ENCODE measurements at places on chromosomes 4 and X.

DNA sequence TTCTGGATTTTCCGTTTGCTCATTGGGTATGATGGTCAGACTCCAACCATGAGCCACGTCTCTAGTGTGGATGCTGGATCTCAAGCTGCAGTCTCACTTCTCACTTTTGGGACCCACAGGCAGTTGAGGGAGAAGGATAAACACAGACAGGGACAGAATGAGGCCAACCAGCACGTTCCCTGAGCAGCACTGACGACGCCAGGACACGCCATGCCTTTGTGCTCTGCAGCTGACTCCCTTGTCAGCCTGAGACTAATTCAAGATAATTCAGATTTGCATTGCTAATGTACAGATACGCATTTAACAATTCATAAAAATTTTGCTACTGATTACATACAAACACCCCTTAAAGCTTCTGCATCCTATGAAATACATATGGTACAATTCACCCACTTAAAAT is 106.5 kb downstream of the FAM193A start:
- DNase-seq, result no peak

DNA sequence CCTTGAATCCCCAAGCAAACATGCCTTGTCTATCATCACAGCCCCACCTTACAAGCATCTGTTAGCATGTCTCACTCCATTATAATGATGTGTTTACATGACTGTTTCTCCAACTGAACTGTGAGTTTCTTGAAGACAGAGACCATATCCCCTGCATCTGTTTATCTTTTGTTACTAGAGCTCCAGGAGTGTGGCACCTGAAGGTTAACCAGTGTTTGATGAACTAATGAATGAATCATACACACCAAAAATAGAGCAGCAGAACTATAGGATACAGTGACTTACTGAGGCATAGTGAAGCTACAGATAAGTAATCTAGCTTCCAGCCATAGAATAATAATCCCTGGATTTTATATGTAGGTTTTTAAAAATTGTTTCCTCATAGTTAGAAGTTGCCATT is 331.0 kb downstream of the PCDH7 start:
- DNase-seq, result no peak

GRCh38 chr4:40303751-40304150 is 31.4 kb upstream of the CHRNA9 start:
- DNase-seq, result no peak

- DNase-seq, result no peak
Measured at GRCh38 chr4:160235285-160235684, 1132.4 kb downstream of the RAPGEF2 start.

GRCh38 chrX:15976396-15976795 is 121.8 kb upstream of the AP1S2 start:
- no peak for DNase-seq

DNA sequence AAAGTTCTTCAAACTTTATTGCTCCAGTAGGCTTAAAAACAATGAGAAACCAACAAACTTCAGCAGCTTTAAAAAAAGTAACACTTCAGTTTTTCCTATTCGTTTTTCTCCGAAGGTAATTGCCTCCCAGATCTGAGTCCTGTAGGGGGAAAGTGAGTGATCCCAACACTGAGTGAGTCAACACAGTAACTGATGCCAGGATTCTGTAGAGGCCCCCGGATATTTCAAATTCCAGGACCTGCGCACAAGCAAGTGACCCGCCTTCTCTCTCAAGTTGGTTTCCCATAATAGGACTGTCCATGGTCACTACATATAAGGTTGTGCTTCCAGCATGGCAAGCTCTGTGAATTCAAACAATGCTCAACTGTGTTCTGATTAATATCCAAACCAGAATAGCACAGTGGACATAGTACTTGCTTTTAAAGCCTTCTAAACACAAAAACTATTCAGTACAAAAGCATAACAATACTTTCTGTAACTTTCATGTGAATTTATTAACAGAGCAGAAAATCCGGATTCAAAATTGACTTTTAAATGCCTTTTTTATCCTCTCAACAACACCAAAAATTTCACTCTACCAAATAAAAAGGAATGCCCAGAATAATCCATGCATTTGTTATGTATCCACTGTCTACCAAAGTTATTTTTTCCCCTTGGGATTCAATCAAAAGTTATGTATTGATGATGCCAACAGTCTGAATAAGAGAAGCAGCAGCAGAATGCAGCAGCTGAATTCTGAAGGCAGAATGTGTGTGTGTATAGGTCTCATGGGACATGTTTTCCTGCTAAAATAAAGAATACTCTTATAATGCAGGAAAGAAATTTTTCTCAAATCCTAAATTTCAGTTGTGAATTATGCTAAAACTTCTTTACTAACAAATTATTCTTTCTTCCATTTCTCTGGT is at the start of gene DMD:
DMD (minus strand) TSS at position 194 of the 905 bp plus-strand sequence. CDS start 237 bp downstream, outside the sequence.
- no peak for DNase-seq

DNA sequence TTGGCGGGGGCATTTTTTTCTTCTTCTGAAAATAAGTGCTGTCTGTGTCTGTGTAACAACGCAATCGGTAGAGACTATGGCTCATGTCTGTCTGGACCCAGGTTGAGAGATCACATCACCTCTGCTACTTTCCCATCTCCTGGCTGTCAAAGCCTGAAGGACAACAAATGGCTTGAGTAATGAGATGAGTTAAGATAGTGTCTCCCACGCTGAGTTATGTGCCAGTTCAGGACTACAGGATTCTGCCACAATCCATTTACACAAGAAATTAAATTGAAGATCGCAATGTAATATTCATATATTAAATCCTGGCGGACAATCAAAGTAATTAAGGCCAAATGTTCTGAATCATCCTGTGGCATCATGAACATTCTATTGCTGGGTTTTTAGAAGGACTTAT is 16.5 kb upstream of the ARHGAP36 start:
- no peak for DNase-seq

DNA sequence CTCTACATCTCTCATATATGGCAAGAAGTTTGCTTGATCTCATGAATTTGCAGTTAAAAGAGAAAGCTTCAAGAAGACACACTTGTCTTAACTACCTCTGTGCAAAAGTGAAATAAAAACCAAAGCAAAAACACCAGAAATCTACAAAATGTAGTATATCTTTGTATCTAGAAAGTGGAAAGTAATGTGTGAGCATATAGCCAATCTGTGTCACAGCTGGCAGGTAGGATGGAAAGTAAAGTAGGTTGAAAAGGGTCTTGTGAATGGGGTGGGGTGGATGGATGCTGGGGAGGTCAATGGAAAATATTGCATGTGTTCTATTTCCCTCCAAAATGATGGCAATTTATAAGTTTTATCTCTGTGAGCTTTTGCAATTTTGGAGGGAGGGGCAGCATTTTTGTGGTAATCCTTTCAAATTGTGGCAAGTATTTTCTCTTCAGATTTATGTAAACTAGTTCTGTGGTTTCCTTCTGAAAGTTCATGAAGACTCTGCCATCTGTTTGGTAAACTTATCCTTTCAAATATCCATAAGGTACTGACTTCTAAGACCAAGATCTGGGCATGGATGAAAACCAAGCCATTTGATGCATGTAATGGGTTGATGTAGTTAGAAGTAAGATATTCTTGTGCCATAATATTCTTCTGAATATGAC is 215.9 kb upstream of the GIMD1 start:
- DNase-seq, result no peak

GRCh38 chr4:185576314-185576961 is 41.1 kb upstream of the PDLIM3 start:
- no peak for DNase-seq

DNA sequence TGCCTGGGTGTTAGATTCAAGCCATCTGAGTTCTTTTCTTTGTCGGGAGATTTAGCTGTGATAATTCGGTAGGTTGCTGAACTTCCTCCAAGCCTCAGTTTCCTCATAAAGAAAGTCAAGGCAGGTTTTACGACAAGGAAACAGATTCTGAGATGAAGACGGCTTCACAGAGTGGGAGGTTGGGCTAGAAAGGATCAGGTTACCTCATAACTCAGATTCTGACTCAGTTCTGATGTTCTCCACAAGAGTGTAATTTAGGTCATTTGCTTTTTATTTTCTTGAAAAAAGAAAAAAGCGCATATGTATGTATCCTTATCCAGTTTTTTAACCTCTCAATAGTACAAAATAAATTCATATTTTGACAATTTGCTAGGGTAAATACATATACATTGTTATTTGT is 47.2 kb upstream of the ELOVL6 start:
- no peak for DNase-seq

GRCh38 chr4:111712093-111712677 is 433.1 kb upstream of the FAM241A start:
- no peak for DNase-seq

DNA sequence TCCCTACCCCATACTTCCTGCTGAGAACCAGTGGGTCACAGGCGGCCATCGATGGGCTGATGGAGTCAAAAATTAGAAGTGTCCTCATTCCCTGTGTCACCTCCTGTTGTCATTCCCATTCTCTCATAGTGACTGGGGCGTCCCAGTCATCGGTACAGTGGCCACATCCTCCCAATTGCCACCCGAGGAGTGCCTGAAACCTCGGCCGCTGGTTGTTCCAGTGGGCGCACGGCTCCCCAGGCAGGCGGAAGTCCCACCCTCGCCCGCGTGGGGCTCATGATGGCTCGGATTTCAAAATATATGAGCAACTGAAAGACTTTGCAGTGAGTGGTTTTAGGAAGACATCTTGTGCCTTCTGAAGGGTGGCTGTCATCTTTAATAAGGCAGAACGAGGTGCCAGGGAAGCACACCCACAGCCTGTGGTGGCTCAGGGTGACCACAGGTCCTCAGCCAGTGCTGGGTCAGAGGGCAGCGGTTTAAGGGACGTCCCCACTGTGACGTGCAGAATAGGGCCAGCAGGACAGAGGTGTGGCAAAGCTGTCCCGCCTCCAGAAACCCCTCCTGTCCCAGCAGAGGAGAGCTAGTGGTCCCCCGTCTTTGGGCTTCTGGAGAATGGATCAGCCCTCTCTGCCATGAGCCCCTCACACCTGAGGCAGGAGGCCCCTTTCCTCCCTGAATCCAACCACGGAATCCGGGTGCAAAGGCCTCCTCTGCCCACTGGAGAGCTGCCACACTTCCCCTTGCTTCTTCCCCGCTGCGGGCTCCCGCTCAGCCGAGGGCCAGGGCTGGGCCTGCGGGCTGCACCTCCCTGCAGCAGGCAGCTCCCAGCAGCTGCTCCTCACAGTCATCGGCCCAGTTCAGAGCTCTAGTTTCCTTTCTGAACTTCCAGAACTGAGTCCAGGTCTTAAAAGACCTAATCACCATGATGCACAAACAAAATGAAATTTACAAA is 90.4 kb downstream of the ABLIM2 start:
- no peak for DNase-seq

DNA sequence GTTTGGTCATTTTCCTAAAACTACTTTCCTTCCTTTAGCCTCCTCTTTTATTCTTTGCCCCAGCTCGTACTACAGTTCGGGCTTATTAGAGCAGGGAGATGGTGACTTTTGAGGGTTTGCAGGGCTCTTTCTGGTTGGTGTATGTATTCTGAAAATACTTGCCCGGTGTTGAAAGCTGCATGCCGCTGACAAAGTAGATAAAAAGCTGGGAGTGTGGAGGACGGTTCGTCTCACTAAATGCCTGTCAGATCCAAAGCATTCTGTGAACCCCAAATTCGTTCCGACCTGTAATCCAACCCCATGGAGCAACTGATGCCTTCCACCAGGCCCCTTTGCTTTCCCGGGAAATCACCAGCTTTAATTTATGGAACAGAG is 19.2 kb downstream of the TRIM2 start:
- DNase-seq, result peak; percentile 67

DNA sequence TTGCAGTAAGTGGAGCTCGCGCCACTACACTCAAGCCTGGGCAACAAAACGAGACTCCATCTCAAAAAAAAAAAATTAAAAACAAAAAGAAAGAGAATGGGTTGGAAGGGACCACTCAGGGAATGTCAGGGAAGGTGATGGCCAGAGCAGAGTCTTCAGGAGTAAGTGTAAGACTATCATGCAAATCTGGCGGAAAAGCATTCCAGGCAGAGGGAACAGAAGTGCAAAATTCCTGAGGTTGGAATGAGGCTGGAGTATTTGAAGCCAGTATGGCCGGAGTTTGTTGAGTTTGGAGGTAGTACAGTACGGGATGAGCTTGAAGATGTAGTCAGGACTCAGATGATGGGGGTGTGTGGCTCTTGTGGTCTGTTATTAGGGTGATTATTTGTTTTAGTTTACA is 7.4 kb downstream of the GALNT7 start:
- DNase-seq, result no peak

DNA sequence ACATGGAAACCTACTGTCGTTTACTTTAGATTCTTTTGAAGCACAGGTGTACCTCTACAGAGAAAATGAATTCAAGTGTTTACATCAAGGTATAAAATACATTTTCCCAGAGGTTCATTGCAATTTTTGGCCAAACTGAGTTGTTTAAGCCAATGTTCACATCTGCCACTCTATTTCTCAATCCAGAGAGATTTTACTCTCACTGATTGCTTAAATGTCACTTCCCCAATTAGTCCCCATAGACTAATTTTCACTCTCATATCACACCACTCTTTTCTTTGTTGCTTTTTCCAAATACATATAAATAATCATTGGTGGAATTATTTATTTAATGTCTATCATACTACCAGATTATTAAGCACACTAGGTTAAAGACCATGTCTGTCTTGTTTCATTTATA is 271.8 kb downstream of the PPP3CA start:
- DNase-seq, result no peak

GRCh38 chrX:153971450-153972367 is at the start of gene HCFC1:
Gene HCFC1 (minus strand): TSS chrX:153971818. CDS start chrX:153970840, 978 bp downstream.
- DNase-seq, result peak; percentile 96

- no peak for DNase-seq
Measured at GRCh38 chr4:15381806-15382338, 46.0 kb upstream of the C1QTNF7 start.

- DNase-seq, result no peak
Measured at GRCh38 chrX:39011454-39012221, 210.4 kb downstream of the MID1IP1 start.

- no peak for DNase-seq
Measured at GRCh38 chr4:165330666-165331065, 3.2 kb downstream of the MSMO1 start.

DNA sequence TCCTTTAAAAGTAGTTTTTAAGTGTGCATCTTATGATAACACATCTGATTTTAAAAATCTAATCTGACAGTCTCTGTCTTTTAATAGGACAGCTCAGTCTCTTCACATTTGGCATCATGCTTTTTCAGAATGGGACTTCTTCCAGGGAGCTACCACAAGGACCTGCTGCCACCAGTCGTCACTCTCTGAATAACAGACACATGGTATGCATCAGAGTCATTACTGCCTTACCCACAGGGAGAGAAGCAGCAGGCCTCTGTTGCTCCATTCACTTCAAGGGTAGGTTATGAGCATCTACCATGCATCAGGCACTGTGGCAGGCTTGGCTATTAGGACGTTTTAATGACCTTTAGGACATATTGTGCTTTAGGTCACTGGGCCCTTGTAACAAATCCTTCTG is 50.0 kb upstream of the AFAP1 start:
- no peak for DNase-seq
